Activated naive CD4-positive, alpha-beta T cell treated with Interleukin-2 at 50 U/mL for 16 hours (primary cell): ENCODE measurements at places on chromosomes 4 and X.

- DNase-seq: no peak
Measured at GRCh38 chr4:110635163-110635865, 12.4 kb upstream of the PITX2 start.

GRCh38 chr4:657338-657833 is 16.7 kb downstream of the ATP5ME start:
- no peak for DNase-seq

DNA sequence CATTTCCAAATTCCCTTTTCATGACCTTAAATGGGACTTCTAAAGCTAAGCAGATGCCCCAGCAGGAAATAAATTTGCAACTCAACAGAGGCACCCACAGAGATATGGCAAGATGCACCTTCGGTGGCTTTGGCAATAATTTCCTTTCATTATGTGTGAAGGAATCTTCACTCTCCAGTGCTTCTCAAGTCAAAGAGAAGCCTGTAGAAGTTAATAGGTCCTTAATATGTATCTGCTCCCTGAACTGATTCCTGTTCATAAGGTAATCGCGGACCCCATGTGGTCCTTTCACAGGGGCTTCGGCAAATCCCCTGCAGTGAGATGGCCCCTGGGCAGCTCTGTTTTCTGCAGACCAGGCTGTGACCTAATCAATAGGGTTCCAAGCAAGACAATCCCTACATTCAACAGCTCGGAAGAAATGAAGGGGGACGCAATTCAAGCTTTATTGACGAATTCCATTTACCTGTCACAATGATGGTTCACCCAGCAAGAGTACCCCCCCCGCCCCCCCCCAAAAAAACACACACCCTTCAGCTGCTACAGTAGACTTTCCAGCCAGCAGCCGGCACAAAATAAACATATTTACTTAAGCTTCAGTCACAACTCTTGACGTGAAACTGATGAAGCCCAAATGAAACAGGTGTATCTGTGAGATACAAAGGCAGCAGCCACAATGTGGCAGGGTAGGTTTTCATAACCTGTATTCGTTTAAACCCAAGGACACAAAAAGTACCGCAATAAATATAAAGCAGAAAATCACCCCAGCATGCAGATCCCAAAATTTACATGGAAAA is 35.3 kb downstream of the FAT1 start:
- DNase-seq: no peak

DNA sequence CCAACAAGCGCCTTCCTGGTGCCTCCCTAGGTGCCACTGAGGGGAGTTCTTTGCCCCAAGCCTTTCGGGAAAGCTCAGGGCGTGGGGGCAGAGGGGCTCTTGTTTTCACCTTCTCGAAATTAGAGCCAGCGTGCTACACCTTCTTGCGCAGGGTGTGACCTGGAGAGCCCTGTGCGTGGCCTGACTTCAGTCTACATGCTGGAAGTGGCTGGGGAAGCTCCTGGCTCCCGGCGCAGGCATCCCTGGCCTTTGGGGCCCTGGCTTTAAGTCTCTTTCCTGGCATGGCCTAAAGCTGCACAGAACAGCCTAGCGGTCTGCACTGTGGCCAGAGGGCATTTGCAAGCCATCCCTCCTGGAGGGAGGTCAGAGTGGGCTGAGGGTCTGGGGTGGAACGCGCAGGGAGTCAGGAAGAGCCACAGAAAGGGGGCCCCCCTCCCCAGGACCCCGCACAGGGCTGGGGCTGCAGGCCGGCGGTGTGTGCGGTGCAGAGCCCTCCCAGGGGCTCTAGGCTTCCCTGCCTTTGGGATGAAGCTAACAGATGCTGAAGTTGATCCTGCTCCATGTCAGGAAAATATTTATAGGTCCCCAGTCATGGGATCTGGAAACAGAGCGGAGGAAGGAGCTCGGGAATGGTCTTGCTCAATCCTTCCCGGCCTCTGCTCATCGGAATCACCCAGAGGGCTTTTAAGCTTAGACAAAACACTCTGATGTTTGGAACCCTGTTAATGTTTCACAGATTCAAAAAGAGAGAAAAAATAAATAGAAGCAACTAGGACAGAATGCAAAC is 781 bp upstream of the SPON2 start:
- no peak for DNase-seq

DNA sequence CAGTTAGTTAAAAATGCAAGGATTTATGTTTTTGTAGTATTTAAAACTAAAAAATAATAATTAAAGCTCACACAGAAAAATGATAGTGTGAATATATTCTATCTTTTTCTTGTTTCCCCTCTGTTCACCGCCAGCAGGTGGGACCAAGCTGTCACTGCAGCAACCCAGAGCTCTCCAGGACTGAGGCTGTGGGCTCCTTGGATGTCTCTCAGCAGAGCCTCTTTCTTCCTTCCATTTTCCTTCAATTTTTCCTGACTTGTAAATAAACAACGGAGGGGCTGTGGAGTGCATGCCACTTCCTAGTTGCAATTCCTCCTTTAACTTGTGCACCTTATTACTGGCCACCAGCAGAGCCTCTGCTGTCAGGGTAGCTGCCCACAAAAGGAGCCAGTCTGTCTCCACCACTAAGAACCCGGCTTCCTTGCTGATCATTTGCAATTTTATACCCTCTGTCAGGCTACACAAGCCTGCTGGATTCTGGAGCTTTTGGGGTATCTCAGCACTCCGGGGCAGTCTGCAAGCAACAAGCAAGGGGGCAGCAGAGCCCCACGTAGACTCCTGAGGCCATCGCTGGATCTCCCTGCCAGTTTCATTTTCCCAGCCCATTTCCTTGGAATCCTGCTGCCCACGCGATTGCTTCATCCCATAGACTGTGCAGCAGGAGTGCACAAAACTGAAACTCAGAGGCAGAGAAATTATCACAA is 1467.4 kb downstream of the C4orf33 start:
- DNase-seq: no peak
